ENCODE measurements at places on chromosomes 11 and 22. TPM values are rescaled to one million over a fixed set of nuclear protein-coding genes. Genes with fewer than 3 reads are reported as not detected.

PARVG gene
- 0.09 TPM for total RNA-seq

SLC22A8 gene
- not detected for total RNA-seq

RNF214 gene
- total RNA-seq, result 11.0 TPM

DERL3 gene
- 0.71 TPM for total RNA-seq

DCHS1 gene
- 0.09 TPM for total RNA-seq

FOSL1 gene
- total RNA-seq, result 111 TPM

CFAP300 gene
- 6.4 TPM for total RNA-seq

NPAT gene
- 3.9 TPM for total RNA-seq

AGBL2 gene
- 0.64 TPM for total RNA-seq

MMP8 gene
- total RNA-seq, result not detected

STX5 gene
- total RNA-seq, result 25.5 TPM

VPREB1 gene
- total RNA-seq, result not detected

C11orf21 gene
- not detected for total RNA-seq

TESMIN gene
- 7.3 TPM for total RNA-seq

Data from A549 treated with Hydrocortisone at 1 μM for 4 hours (cell line).